ENCODE measurements at places on chromosomes 11 and 22. TPM values are rescaled to one million over a fixed set of nuclear protein-coding genes. Genes with fewer than 3 reads are reported as not detected.
A peak's percentile ranks its signal among the peaks of the same experiment; 100 is the strongest.

AQP11 gene
- total RNA-seq, result 1.1 TPM

USH1C gene
- 0.24 TPM for total RNA-seq

MRGPRX4 gene
- not detected for total RNA-seq

CCDC87 gene
- 1.2 TPM for total RNA-seq

SLC22A6 gene
- total RNA-seq, result not detected

IGLL1 gene
- total RNA-seq, result not detected

IMMP1L gene
- 95.2 TPM for total RNA-seq

CSTPP1 gene
- 51.7 TPM for total RNA-seq

FOLR2 gene
- not detected for total RNA-seq

PLAAT4 gene
- total RNA-seq, result not detected

PHLDB1 gene
- total RNA-seq, result 100 TPM

MS4A7 gene
- total RNA-seq, result not detected

RAB36 gene
- total RNA-seq, result 2.1 TPM

KCNK4 gene
- total RNA-seq, result not detected

DNA sequence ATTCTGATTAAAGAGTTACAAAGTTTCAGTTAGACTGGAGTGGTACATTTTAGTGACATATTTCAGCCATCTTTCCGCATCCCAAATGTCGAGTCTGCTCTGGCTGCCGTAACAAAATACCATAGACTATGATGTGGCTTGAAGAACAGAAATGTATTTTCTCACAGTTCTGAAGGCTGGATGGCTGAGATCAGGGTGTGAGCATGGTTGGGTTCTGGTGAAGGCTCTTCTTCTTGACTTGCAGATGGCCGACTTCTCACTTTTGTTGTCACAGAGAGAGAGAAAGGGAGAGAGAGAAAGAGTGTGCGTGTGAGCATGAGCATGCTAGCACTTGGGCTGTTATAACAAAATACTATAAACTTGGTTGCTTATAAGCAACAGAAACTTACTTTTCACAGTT lies 335.4 kb upstream of the RAG2 start:
- DNase-seq, result no peak
- no peaks in the 10 kb centered on the region for H3K36me3 ChIP-seq
- no peak overlapping the region for H3K27ac ChIP-seq
- no peaks in the 10 kb centered on the region for H3K27me3 ChIP-seq

DNA sequence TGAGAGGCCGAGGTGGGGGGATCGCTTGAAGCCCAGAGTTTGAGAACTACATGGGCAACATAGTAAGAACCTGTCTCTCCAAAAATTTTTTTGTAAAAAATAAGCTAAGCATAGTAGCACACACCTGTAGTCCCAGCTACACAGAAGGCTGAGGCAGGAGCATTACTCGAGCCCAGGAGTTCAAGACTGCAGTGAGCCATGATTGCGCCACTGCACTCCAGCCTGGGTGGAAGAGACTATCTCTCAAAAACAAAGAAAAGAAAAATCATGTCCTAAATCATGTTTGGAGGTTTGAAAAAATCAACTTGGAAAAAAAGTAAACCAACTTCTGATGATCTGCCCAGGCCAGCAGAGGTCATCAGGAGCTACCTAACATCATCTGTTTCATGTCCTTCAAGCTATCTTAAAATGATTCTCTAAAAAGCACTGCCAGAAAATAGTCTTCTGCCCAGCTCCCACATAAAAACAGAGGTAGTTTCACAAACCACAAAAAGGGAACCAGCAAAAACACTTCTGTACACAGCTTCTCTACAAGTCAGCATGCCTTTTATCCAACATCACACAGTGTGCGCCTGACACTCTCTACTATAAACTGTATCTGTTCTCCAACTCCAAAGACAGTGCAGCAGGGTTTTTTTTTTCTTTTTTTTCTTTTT lies 165.0 kb downstream of the SOX6 start:
- no peak overlapping the region for H3K4me3 ChIP-seq

DNA sequence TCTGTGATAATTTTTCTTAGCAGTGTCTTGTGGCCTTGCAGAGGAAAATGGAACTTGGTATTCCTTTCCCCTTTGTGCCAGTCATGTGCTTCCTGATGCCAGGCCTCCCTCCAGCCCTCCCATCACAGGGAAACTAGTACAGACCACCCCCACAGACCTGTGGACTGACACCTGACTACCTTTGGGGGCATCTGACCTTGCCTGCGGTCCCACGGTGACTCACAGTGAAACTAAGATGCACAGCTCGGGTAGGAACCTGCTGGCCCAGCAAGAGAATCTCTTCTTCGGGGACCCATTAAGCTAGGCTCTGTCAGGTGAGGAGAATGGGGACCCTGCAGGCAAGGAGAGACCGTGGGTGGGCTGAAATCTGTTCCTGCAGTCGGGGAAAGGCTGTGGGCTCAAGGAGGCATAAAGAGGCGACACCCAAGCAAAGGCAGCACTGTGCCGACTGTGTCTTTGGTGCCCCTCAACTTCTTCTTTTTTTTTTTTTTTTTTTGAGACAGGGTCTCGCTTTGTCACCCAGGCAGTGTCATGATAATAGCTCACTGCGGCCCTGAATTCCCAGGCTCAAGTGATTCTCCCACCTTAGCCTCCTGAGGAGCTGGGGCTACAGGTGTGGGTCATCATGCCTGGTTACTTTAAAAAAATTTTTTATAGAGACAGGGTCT lies 20.8 kb upstream of the PEX26 start:
- H3K27me3 ChIP-seq, result no peaks in the 10 kb centered on the region
- H3K27ac ChIP-seq, result no peak overlapping the region
- no peak overlapping the region for H3K4me3 ChIP-seq
- no peak for DNase-seq
- no peaks in the 10 kb centered on the region for H3K36me3 ChIP-seq

DNA sequence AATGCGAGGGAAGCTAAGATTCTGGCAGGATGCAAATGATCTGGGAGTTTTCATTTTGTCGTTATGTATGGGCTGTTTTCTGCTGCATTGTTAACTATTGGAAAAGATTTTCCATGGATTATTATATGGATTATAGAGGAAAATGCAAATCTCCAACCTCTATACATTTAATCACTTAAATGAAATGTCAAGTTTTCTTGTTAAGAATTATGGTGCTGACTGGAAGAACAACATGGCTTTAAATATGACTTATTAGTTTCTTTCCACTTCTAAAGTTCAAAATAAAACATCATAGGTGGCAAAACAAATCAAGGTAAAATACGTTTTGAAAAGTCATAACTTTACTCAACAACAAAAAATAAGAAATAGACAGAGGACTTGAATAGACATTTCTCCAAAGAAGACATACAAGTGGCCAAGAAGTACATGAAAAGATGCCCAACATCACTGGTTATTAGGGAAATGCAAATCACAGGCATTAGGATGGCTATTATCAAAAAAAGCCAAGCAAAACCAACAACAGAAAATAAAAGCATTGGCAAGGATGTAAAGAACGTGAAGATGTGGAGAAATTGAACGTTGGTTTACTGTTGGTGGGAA lies 56.2 kb upstream of the CLDN5 start:
- no peak for DNase-seq
- H3K4me3 ChIP-seq, result no peak overlapping the region
- no peaks in the 10 kb centered on the region for H3K36me3 ChIP-seq
- no peaks in the 10 kb centered on the region for H3K4me1 ChIP-seq
- no peaks in the 10 kb centered on the region for H3K27me3 ChIP-seq
- no peak overlapping the region for H3K27ac ChIP-seq

GRCh38 chr22:48923165-48923865 lies 904.4 kb downstream of the BRD1 start:
- no peaks in the 10 kb centered on the region for H3K27me3 ChIP-seq
- H3K4me1 ChIP-seq, result no peaks in the 10 kb centered on the region
- no peaks in the 10 kb centered on the region for H3K36me3 ChIP-seq
- DNase-seq, result no peak

GRCh38 chr11:57322256-57323166 lies 2.2 kb downstream of the TNKS1BP1 start:
- peaks cover 38% of the 10 kb centered on the region for H3K4me1 ChIP-seq
- peak overlapping the region; percentile 93 for H3K4me3 ChIP-seq
- no peak overlapping the region for H3K27ac ChIP-seq
- DNase-seq, result peak; percentile 88
- H3K36me3 ChIP-seq, result peaks cover 4% of the 10 kb centered on the region

DNA sequence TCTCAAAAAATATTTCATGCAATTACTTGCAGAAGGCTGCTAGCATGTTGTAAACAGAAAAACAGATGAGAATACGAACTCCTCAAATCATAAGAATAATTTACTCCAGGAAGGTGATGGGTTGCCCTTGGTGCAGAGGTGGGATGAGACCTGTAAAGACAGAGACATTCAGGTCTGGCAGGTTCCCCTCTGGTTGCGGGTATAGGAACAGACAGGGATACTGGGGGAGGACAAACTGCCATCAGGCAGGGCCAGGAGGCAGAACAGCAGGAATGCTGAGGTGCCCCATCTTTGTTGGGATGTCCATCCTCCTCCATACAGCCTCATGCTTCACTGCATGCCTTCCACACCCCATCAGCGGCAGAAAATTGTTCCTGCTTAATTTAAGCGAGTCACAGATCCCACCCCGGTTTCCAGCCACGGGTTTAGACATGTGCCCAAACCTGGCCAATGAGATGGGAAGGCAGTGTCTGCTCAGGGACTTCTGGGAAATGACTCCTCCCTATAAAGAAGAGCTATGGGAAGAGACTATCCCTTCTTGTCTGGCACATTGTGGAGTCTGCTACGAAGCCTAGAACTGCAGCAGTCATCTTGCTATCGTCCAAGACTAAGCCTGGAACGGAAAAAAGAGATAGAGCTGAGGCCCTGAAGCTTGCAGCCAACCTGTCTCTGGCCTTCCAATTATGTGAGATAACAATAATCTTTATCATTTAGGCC lies 23.1 kb upstream of the IRAG1 start:
- no peak overlapping the region for H3K27ac ChIP-seq
- no peaks in the 10 kb centered on the region for H3K27me3 ChIP-seq
- no peaks in the 10 kb centered on the region for H3K4me1 ChIP-seq
- no peak overlapping the region for H3K4me3 ChIP-seq
- DNase-seq, result no peak

DNA sequence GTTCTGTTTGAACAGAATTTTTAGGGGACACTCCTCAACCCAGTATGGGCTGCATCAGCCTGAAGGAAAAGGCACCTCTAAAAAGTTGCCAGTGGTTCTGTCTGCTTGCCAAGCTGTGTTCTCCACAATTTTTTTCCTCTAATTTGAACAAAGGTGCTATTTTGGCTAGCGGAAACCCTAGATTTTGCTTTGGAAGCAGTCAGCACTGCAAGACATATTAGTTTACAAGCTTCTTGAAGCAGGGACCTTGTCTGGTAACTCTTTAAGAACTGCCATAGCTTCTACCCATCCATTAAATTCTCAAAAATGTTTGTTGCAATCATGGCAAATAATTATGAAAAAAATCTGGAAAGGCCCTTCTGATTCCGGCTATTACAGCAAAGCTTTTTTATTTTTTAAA lies 75.6 kb upstream of the HEPHL1 start:
- no peaks in the 10 kb centered on the region for H3K4me1 ChIP-seq
- no peaks in the 10 kb centered on the region for H3K36me3 ChIP-seq
- no peaks in the 10 kb centered on the region for H3K27me3 ChIP-seq
- H3K4me3 ChIP-seq, result no peak overlapping the region
- no peak for DNase-seq
- H3K27ac ChIP-seq, result no peak overlapping the region

DNA sequence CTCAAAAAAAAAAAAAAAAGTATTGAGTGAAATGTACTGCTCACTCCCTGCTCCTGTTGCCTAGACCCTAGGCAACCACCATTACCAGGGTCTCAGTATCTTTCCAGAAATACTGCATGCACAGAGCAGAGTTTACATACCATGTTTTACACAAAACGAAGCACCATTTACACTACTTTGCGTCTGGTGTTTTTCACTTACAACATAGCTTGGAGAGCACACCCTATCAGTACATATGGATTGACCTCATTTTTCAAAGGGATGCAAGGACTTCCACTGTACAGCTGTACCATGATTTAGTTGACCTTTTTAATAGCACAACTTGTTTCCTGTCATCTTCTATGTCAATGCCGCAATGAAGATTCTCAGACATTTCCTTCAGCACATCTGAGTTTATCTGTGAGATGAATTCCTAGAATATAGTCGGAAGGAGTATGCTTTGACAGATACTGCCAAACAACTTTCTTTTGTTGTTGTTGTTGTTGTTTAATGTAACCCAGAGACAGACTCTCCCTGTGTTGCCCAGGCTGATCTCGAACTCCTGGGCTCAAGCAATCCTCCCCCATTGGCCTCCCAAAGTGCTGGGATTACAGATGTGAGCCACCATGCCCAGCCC lies 6.1 kb downstream of the MYH9 start:
- no peak for DNase-seq
- H3K4me1 ChIP-seq, result peaks cover 28% of the 10 kb centered on the region
- H3K4me3 ChIP-seq, result no peak overlapping the region

- H3K36me3 ChIP-seq, result no peaks in the 10 kb centered on the region
- H3K27ac ChIP-seq, result no peak overlapping the region
- no peaks in the 10 kb centered on the region for H3K27me3 ChIP-seq
- DNase-seq, result no peak
- H3K4me3 ChIP-seq, result no peak overlapping the region
Observed at GRCh38 chr11:35962369-35963138, 18.7 kb downstream of the LDLRAD3 start.

- H3K4me1 ChIP-seq, result peaks cover 7% of the 10 kb centered on the region
- DNase-seq, result no peak
- no peak overlapping the region for H3K4me3 ChIP-seq
- no peaks in the 10 kb centered on the region for H3K36me3 ChIP-seq
- no peaks in the 10 kb centered on the region for H3K27me3 ChIP-seq
- H3K27ac ChIP-seq, result no peak overlapping the region
Observed at GRCh38 chr11:62961017-62961570, 23.7 kb downstream of the SLC22A6 start.

GRCh38 chr22:49865156-49865555 lies 11.5 kb downstream of the ZBED4 start:
- H3K4me3 ChIP-seq, result no peak overlapping the region
- no peaks in the 10 kb centered on the region for H3K27me3 ChIP-seq
- peaks cover 7% of the 10 kb centered on the region for H3K36me3 ChIP-seq
- no peaks in the 10 kb centered on the region for H3K4me1 ChIP-seq
- H3K27ac ChIP-seq, result no peak overlapping the region
- DNase-seq, result no peak

DNA sequence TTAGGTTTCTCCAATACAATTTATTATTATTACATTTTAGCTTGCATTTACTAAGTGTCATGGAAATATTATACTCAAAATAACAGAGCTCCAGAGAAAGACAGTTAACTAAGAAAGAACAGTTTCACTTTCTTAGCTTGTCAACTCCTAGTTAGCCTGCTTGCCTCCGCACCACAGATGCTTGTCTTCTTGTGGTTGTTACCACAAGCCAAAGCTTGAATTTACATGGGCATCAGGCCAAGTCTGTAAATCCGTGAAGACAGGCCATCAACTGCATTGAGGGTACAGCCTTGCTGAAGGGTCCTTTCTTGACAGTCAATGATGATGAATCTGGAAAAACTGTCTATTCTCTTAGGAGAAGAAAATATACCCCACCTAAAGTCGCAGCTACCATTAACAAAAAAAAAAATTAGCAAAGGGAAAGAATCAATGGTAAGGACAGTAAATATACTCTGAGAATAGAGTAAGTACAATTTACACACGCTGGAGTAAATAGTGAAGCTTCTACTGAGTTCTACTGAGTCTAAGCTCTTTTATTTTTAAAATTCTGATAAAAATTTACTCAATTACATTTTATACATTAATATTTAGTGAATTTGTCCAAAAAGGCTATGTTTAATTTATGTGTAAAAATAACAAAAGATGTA lies 15.6 kb upstream of the DENND5A start:
- no peaks in the 10 kb centered on the region for H3K27me3 ChIP-seq
- peaks cover 6% of the 10 kb centered on the region for H3K36me3 ChIP-seq
- H3K4me3 ChIP-seq, result no peak overlapping the region
- peak overlapping the region; percentile 17 for H3K27ac ChIP-seq
- no peak for DNase-seq
